ENCODE measurements at places on chromosomes 2 and 18. TPM values are rescaled to one million over a fixed set of nuclear protein-coding genes. Genes with fewer than 3 reads are reported as not detected.

GRCh38 chr2:41486948-41487347 is 560.9 kb upstream of the PKDCC start:
- no peak for DNase-seq
- H3K4me3 ChIP-seq: no peak overlapping the region

DNA sequence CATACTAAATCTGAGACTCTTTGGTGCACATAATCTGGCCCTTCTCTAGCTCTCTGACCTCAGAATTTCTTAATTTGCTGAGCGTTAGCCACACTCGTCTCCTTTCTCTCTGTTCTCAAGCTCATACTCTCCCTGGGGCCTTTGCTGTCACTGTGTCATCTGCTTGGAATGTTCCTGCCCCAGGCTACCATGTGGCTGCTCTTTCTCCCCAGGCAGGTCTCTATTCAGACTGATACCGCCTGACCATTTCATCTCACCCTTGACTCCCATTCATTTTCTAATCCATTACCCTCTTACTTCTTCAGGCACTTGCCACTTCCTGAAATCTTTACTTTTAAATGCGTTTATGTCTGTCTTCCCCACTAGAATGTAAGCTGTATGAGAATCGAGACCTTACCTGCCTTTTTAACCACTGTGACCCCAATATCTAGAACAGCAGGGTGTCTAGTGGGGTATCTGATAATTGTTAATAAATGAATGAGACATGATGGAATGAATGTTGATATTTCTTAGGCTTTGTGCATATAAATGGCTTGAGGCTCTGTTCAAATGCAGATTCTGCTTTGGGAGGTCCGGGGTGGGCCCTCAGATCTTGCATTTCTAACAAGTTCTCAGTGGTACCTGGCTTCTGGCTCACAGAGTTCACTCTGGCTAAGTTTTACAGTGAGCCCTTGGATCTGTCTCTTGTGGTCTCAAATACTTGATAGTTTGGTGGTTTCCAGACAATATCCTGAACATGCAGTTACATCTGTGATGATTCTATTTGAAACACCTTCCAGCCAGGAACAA is 89.9 kb upstream of the EPC2 start:
- no peak overlapping the region for H3K27ac ChIP-seq
- H3K4me3 ChIP-seq: no peak overlapping the region
- peaks cover 1% of the 10 kb centered on the region for H3K4me1 ChIP-seq
- no peaks in the 10 kb centered on the region for H3K36me3 ChIP-seq
- H3K27me3 ChIP-seq: no peaks in the 10 kb centered on the region

DNA sequence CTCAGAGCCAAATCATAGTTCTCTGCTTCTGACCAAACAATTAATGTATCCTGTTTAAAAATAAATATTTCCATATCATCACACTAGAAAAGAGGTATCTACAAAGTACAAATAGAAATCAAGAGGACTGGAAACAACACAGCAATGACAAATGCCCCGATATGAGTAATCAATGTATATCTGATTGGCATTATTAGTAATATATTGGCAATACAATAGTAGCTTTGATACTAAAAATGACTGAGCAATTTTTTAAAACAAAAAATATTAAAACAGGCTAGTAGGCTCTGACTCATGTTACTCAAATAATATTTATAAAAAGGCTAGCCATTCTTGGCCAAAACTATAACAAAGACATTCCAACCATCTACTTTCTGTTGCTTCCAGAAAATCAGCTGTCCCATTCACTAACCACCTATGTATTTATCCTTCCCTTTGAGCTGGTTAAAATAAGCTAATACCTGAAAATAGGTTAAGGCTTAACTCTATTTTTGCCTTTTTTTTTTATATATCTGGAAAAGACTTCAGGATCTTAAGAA is 13.3 kb downstream of the PPP4R3B start:
- H3K4me3 ChIP-seq: no peak overlapping the region
- no peaks in the 10 kb centered on the region for H3K27me3 ChIP-seq
- H3K4me1 ChIP-seq: peaks cover 22% of the 10 kb centered on the region
- no peak for DNase-seq
- peaks cover 40% of the 10 kb centered on the region for H3K36me3 ChIP-seq
- no peak overlapping the region for H3K27ac ChIP-seq

GRCh38 chr18:48193521-48194492 is 215.4 kb downstream of the ZBTB7C start:
- no peak overlapping the region for H3K4me3 ChIP-seq
- H3K4me1 ChIP-seq: peaks cover 12% of the 10 kb centered on the region
- DNase-seq: no peak
- no peaks in the 10 kb centered on the region for H3K36me3 ChIP-seq
- H3K27me3 ChIP-seq: peaks cover 61% of the 10 kb centered on the region
- no peak overlapping the region for H3K27ac ChIP-seq

- H3K27me3 ChIP-seq: peaks cover 3% of the 10 kb centered on the region
- H3K4me1 ChIP-seq: no peaks in the 10 kb centered on the region
- no peaks in the 10 kb centered on the region for H3K36me3 ChIP-seq
- no peak for DNase-seq
Measured at GRCh38 chr2:58539973-58540372, 298.8 kb upstream of the FANCL start.

DNA sequence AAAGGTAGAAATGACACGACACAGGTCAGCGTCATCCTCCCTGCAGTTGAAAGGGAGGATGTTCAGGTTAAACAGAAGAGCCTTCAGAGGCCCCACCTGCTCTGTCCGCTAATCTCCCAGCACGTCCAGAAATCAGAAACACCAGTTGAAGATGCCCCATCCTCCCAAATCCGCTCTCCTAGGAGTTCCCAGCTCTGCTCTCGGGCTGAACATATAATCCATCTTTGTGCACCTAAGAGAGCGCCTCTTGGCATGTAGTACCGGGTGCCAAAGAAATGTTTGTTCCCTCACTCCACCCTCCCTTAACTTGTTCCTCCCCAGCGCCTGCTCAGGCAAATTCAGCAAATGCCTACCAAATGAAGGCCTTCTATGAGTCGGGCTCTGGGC is 145.2 kb upstream of the SMAD2 start:
- no peak overlapping the region for H3K4me3 ChIP-seq
- DNase-seq: no peak
- H3K36me3 ChIP-seq: no peaks in the 10 kb centered on the region
- H3K4me1 ChIP-seq: no peaks in the 10 kb centered on the region
- no peak overlapping the region for H3K27ac ChIP-seq

DNA sequence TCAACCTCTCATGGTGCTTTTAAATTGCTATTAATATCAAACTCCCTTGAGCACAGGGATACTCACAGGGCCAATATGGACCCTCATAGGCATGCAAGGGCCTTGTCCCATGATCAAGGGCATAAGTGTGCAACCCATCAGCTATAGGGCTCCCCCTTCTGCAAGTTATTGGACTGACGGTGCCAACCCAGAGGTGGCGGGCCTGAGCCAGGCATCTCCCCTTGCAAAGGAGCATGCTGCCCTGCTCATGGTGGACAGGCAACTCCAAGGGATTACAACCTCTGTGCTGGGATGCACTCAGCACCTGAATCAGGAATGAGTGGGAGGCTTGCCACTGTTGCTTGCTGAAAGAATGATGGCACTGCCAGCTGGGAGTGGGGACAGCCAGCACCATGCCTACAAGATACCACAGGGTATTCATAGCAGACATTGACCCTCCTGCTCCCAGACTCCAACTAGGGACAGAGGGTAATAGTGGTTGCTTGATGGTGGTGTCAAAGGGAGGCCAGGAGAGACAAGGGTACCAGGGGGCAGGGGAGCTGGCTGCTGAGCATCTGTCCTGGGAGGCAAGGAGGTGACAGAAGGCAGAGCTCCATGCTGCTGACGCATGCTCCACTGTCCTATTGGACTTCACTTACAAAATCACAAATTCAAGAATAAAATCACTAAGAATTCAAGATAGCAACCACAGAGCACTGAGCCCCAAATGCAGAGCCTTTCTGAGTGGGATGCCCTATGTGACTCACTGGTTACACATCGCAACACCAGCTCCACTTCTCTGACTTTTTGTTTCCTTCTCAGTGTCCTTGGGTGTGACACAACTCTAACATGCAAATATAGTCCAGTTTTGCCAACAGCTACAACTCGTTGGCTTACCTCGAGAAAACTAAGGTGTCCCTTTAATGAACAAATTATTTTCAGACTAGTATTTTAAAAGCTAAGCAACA is 157.1 kb upstream of the CCDC150 start:
- no peak overlapping the region for H3K27ac ChIP-seq
- DNase-seq: no peak
- no peak overlapping the region for H3K4me3 ChIP-seq
- no peaks in the 10 kb centered on the region for H3K36me3 ChIP-seq
- no peaks in the 10 kb centered on the region for H3K4me1 ChIP-seq

GRCh38 chr2:179669196-179669595 is 192.2 kb downstream of the ZNF385B start:
- H3K4me3 ChIP-seq: no peak overlapping the region
- no peak for DNase-seq
- H3K27me3 ChIP-seq: no peaks in the 10 kb centered on the region

GRCh38 chr18:77133051-77133834 is 660 bp upstream of the MBP start:
- H3K4me1 ChIP-seq: peaks cover 55% of the 10 kb centered on the region
- peak; percentile 15 for DNase-seq
- no peaks in the 10 kb centered on the region for H3K27me3 ChIP-seq
- peaks cover 33% of the 10 kb centered on the region for H3K36me3 ChIP-seq
- H3K4me3 ChIP-seq: peak overlapping the region; percentile 54
- H3K27ac ChIP-seq: peak overlapping the region; percentile 85

DNA sequence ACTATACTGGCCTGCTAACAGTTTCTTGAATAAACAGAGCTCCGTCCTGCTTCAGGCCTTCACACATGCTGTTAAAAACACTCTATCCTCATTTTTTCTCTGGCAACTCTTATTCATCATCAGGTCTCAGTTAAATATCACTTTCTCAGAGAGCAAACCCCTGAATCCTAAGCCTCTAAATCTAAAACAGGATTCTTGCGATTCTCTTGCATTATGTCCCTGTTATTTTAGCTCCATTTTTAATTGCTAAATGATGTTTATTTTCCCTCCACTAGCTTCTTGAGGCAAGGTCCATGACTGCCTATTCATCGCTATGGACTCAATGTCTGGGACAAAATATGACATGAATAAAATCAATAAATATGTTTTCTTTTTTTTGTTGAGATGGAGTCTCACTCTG is 190.7 kb upstream of the SMAD7 start:
- H3K36me3 ChIP-seq: peaks cover 7% of the 10 kb centered on the region
- no peak for DNase-seq
- no peak overlapping the region for H3K4me3 ChIP-seq
- no peaks in the 10 kb centered on the region for H3K4me1 ChIP-seq
- no peak overlapping the region for H3K27ac ChIP-seq

- no peak for DNase-seq
- H3K27me3 ChIP-seq: no peaks in the 10 kb centered on the region
- peaks cover 38% of the 10 kb centered on the region for H3K4me1 ChIP-seq
- H3K4me3 ChIP-seq: no peak overlapping the region
- H3K36me3 ChIP-seq: peaks cover 42% of the 10 kb centered on the region
- H3K27ac ChIP-seq: peak overlapping the region; percentile 49
Measured at GRCh38 chr18:42025974-42026625, 71.1 kb downstream of the PIK3C3 start.

The DNAH6 gene
- 0.45 TPM for total RNA-seq

The IL36B gene
- total RNA-seq: not detected

The CTLA4 gene
- 101 TPM for total RNA-seq

The CFAP221 gene
- not detected for total RNA-seq

All from activated CD4-positive, alpha-beta memory T cell treated with anti-CD3 and anti-CD28 coated beads, Interleukin-2, amount 10 ng/mL, durations not matched to agents 7 days and 5 days (primary cell).